ENCODE measurements at places on chromosomes 4 and X. TPM values are rescaled to one million over a fixed set of nuclear protein-coding genes. Genes with fewer than 3 reads are reported as not detected.

Gene DSPP
- total RNA-seq, result not detected

DNA sequence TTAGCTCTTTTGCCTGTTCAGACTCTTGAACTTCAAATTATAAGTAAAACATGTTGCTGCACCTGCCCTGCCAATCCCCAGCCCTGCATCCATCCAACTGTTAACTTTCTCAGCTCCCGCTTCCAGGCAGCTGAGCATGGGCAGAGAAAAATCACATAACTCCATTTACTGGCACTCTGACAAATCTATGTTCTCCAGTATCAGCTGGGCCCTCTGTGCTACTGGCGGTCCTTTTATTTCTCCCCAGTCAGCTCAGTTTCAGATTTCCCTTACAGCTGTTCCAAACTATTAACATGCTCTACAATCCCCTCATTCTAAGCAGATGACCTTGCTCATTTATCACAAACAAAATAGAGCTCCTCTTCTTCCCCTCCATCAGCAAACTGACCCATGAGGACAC is 240.4 kb upstream of the TET2 start:
- H3K4me3 ChIP-seq, result no peak overlapping the region
- no peaks in the 10 kb centered on the region for H3K4me1 ChIP-seq
- no peak for DNase-seq
- H3K27ac ChIP-seq, result no peak overlapping the region

- peaks cover 11% of the 10 kb centered on the region for H3K4me1 ChIP-seq
- H3K27me3 ChIP-seq, result no peaks in the 10 kb centered on the region
- peak; percentile 53 for DNase-seq
- no peak overlapping the region for H3K27ac ChIP-seq
- 0 out of 2 replicates have a peak, but pooled peaks cover 4% of the 10 kb centered on the region for H3K36me3 ChIP-seq
- H3K4me3 ChIP-seq, result no peak overlapping the region
Observed at GRCh38 chr4:13415068-13415785, 68.9 kb downstream of the RAB28 start.

GRCh38 chr4:157280673-157281072 is 60.1 kb downstream of the GRIA2 start:
- no peak for DNase-seq
- no peak overlapping the region for H3K4me3 ChIP-seq
- no peaks in the 10 kb centered on the region for H3K27me3 ChIP-seq
- no peaks in the 10 kb centered on the region for H3K36me3 ChIP-seq
